ENCODE measurements at places on chromosomes 3 and 15. TPM values are rescaled to one million over a fixed set of nuclear protein-coding genes. Genes with fewer than 3 reads are reported as not detected.

CHL1 gene
- polyA plus RNA-seq, result 9.1 TPM

EDEM1 gene
- 28.6 TPM for polyA plus RNA-seq

TLE3 gene
- 60.5 TPM for polyA plus RNA-seq

ATP13A5 gene
- 0.26 TPM for polyA plus RNA-seq

All from testis (tissue), 5 donors.